SW 1271 (cell line): ENCODE measurements at places on chromosomes 2 and 18.

GRCh38 chr2:233446606-233447305 is 92.5 kb downstream of the DGKD start:
- DNase-seq = no peak

DNA sequence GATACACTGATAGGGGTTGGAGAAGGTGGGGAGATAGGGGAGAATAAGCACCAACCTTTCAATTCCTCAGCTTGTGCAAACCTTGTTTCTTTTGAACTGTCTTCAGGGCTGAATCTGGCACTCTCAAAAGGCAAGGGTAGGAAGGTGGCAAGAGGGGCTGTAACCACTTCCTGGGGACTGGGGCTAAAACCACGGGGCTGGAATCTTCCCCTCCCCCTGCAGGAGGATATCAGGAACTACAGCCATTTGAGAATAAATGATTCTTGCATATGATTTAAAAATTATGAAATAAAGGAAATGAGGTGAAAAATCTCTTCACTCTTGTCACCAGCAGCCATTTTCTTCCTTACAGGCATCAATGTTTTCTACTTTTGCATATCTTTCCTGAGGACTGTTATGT is 50.8 kb downstream of the ATOH8 start:
- DNase-seq = no peak

GRCh38 chr18:13410471-13410870 is 191.9 kb downstream of the LDLRAD4 start:
- no peak for DNase-seq

GRCh38 chr18:65988972-65989371 is 238.2 kb downstream of the CDH7 start:
- DNase-seq = no peak

DNA sequence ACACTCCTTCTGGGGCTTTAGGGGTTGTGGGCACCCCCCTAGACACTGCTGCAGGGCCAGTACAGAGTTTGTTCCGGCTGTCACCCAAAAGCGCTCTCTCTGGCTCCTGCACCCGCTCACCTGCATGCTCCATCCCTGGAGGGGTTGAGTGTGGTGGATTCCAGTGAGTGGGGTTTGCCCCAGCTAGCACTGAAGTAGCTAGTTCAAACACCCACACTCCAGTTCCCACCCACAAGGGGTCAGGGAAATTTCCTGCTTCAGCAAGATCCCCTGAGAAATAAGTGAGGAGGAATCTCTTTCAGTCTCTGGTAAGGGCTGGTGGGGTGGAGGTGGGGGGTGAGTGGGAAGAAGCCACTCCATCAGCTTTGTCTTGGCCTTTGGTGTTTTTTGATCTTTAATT is 73.6 kb downstream of the TMEM17 start:
- DNase-seq = no peak

GRCh38 chr2:105744091-105744908 is 412 bp upstream of the NCK2 start:
- peak; percentile 30 for DNase-seq

DNA sequence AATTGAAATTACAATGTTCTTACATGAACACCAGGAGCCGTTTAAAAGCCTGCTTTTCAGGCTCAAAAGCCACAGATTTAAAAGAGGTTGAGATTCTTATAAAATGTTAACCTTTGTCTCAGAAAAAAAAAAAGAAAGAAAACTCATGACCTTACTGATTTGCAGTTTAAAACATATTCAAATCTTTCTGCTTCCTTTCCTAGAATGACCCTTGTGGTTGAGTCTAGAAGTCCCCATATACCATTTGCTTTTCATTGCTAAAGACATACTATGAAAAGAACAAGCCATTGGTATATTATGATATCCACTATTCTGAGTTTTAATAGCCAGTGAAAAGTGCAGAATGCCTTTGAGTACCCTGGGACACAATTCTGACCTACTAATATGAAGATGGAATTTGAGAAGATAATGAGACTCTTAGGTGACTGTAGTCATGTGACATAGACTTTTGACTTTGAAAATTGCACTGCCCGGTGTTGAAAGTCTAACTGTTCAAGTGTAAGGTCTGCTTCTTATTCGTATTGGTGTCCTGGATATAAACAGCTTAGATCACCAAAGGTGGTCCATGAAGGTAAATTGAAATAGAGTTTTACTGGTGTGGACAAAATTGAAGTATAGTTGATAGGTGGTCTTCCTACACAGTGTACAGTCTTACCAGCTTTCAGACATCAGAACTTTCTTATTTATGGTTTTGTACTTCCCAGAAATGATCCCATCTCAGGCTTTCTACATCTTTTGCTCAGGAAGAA is 117.0 kb downstream of the DOCK10 start:
- no peak for DNase-seq

DNA sequence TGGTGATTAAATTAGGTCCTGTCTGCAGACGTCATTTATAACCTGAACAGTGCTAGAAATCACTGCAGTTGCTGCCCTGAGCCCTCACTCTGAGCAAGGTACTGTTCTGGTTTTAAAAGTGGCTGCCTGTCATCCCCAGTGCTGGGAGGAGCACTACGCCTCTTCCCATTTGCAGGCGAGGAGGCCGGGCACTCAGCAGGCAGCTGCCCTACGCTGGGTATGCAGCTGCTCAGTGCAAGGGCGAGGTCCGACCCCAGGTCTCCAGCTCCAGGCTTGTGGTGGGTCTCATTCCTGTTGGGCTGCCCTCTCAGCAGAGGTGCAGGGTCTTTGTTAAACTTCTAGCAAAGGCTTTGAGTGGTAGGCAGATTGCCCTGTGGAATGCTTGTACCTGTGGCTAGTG is 15.7 kb downstream of the CNDP2 start:
- no peak for DNase-seq

GRCh38 chr2:128357506-128358370 is 39.1 kb upstream of the HS6ST1 start:
- DNase-seq = no peak

DNA sequence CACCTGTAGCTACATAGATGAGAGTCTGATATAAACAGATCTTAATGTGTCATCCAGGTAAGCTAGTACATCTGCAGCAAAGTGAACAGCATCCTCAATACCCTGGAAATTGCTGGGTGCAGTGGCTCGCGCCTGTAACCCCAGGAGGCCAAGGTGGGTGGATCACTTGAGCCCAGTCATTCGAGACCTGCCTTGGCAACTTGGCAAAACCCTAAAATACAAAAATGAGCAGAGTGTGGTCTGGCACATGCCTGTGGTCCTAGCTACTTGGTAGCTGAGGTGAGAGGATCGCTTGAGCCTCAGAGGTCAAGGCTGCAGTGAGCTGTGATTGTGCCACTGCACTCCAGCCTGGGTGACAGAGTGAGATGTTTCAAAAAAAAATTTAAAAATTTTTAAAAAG is 233.9 kb upstream of the SP5 start:
- no peak for DNase-seq

GRCh38 chr18:54209471-54210180 is 14.8 kb downstream of the MBD2 start:
- no peak for DNase-seq

DNA sequence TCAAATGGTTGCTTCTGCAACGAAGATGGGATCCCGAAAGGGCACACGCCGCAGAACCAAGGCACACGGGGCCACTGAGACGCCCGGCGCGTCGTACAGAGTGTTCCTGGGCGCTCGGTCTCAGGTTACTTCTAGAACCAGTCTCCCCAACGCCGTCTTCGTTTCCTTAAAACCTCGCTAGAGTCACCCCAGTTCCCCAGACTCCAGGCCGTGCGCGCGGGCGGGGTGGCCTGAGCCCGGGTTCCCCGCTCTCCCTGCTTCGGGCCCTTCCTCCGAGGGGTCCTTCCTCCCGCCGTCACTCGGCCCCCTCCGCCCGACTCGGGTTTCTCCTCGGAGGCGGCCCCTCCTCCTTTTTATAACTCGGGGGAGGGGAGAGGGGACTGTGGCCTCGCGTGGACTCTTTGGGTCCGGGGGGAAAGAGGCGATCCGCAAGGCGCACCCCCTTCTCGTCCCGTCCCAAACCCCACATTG is 774 bp upstream of the FZD7 start:
- DNase-seq = no peak

- DNase-seq = no peak
Measured at GRCh38 chr2:85277416-85278158, 50.2 kb downstream of the TGOLN2 start.

DNA sequence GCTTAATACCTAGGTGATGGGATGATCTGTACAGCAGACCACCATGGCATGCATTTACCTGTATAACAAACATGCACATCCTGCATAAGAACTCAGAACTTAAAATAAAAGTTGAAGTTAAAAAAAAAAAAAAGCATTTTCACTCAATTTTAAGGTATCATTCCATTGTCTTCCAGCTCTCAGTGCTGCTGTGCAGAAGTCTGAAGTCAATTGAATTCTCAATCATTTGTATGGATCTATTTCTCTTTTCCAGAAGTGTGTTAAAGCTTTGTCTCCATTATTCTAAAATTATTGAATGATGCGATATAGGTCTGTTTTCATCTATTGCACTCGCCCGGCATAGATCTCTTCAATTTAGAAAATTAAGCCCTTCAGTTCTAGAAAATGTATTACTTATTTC is 202.5 kb upstream of the EPAS1 start:
- no peak for DNase-seq

GRCh38 chr2:222892761-222893160 is 31.9 kb downstream of the ACSL3 start:
- DNase-seq = no peak

- DNase-seq = no peak
Measured at GRCh38 chr2:11582612-11582861, 48.7 kb downstream of the GREB1 start.

GRCh38 chr18:62606106-62606505 is 83.3 kb downstream of the ZCCHC2 start:
- DNase-seq = no peak

- DNase-seq = no peak
Measured at GRCh38 chr2:140918426-140918825, 1212.4 kb downstream of the LRP1B start.

DNA sequence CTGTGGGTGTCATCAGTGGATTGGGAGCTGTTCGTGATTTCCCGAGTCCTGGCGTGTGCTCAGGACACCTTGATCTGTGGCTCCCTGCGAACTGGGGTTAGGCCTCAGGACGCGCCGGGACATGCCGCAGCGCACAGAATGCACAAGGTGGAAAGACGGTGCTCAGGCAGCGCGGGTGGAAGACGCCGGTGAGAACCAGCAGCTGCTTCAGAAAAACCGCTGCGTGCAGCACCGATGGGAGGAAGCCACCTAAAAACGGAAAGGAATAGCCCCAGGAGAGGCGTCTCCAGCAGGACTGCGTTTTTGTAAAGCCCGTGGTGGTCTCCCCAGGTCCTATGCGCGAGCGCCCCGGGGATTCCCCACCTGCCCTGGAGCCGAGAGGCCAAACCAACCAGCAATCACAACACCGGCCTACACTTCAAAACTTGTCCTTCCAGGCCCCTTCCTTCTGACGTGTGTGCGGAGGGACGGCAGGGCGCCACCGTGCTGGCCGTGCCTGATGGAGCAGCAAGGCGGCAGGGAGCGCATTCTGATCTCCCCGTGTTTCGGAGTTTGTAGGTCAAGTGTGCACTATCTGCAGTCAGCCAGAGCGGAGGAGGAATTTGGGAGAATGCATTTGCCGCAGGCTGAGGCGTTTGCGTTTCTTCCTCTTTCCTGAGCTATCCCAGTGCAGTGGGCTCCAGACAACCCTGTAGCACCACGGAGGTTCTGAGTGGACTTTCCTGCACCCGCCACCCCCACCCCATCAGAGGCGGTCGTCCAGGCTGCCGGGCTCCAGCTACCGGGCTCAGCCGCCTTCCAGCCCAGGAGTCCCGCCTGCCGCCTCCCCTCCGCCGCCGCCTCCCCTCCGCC is 32.2 kb downstream of the RTP5 start:
- no peak for DNase-seq

- DNase-seq = no peak
Measured at GRCh38 chr2:169768262-169768995, 30.2 kb upstream of the SSB start.

- DNase-seq = no peak
Measured at GRCh38 chr18:53795061-53795460, 429.4 kb downstream of the MBD2 start.

DNA sequence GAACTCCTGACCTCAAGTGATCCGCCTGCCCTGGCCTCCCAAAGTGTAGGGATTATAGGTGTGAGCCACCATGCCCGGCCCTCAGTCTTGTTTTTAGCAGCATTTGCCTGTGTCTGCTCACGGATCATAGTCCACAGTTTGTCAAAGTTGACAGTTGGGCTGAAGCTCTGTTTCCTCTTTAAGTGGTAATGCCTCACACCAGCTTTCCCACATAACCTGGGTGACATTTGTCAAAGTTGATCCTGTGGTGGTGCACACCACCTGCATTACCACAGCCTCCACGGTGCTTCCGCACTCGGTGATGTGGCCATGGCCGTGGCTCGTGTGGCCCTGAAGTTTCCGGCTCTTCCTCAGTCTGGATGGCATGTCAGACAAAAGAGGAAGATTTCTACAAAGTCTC is 27.1 kb downstream of the RAB31 start:
- DNase-seq = no peak

DNA sequence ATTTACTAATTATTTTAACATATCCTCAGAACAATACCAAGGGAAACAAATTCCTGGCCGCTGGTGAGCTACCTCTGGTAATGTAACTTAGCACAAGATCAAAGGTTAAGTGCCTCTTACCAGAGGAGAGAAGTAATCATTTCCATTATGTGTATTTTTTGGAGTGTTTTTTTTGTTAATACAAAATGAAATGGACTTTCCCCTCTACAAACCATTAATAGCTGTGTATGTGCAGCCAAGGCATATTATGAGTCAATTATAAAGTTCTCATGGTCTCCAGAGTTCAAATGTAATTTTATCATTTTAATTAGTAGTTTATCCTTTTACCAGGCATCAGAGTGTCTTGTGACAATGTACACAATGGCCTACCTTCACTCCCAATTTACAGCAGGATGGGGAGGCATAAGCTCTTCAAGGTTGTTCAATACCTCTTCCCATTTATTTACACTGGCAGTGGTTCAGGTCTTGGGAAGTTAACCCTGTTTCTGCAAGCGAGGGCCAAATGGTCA is 242.2 kb downstream of the TGIF1 start:
- DNase-seq = no peak

DNA sequence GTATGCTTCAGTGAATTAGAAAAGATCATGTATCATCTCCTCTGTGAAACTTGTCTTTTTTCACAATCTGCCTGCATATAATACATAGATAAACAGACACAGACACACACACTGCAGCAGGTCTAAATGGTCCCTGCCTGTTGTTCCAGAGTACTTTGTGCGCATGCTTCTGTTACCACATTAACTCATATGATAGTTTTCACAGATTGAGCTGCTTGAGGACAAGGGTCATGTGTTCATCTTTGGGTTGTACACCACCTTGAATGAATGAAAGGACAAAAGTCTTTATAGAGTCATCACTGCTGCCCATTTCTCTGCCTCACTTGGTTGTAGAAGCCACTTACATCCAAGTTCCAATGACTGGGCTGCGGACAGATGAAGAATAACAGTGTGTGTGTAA is 72.7 kb upstream of the GLS start:
- no peak for DNase-seq

GRCh38 chr18:63897072-63897471 is 9.6 kb downstream of the SERPINB2 start:
- no peak for DNase-seq

DNA sequence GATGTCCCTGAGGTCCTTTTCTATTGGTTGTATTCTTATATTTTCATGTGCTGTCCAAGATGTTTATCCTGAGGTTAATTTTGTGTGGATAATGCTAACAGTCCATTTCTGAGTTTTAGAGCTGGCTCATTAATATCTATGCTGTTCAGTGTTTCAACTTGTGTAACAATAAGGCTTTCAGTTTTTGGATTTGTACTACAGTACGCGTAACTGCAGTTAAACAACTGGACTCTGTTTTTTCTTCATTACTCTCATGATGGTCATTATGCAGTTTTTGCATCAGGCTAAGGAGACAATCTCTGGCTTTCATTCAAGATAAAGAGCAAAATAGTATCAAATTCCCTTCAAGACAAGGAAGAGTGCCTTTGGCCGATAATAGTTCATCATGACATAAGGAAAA is 1364.8 kb downstream of the DPP10 start:
- DNase-seq = no peak
